Right lung (tissue), 10 donors: ENCODE measurements at places on chromosomes 16 and 17. TPM values are rescaled to one million over a fixed set of nuclear protein-coding genes. Genes with fewer than 3 reads are reported as not detected.

- no peak for DNase-seq
Measured at GRCh38 chr17:62718429-62718828, 89.7 kb downstream of the MARCHF10 start.

GRCh38 chr17:2814481-2815341, 18.5 kb downstream of the RAP1GAP2 start:
- DNase-seq = no peak

DNA sequence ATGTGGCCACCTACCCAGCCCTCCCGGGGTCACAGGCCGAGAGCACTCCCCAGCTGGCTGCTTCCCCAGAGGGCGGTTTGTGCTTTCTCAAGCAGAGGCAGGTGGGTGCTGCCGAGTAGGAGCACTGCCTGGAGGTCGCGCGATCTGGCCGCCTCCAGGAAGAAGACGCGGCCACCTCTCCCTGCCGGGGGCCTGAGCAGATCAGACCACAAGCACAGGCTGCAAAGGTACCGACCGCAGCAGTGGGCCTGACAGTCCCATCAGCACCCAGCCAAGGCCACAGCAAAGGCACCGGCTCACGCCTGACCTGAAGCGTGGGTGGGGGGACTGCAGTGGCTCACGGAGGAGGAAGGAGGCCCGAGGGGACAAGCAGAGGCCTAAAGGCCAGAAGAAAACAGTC, 15.2 kb upstream of the IGFALS start:
- DNase-seq = no peak

DNA sequence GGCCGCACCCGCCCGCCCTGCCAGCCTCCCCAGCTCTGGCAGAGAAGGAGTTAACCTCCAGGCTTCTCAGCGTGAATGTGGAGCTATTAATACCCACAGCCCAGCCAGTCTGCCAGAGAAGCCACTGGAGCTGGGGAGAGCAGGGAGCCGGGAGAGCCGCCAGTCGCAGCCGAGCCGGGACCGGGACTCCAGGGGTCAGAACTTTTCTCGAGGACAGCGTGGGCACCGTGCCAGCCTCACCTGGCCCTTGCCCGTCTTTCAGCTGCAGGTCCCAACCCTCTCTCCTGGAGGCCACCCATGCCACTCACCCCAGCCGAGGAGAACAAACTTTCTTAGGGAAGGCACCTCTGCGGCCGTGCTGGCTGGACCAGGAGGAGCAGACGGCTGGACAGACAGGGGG, 33.8 kb upstream of the SBK1 start:
- peak; percentile 8 for DNase-seq

KCNJ12 gene
- 4.2 TPM for polyA plus RNA-seq

- DNase-seq = no peak
Measured at GRCh38 chr17:47989700-47990099, 18.8 kb downstream of the CDK5RAP3 start.

- DNase-seq = no peak
Measured at GRCh38 chr16:66134875-66135274, 231.6 kb upstream of the CDH5 start.

- DNase-seq = no peak
Measured at GRCh38 chr17:77137111-77137510, 3.7 kb upstream of the SEC14L1 start.

CCL16 gene
- polyA plus RNA-seq = 1.0 TPM

PYDC1 gene
- polyA plus RNA-seq = not detected

GRCh38 chr17:10799407-10799806, 4.5 kb downstream of the TMEM238L start:
- DNase-seq = no peak

GRCh38 chr17:63933598-63933997, 1.5 kb upstream of the CD79B start:
- DNase-seq = no peak

CBX1 gene
- polyA plus RNA-seq = 168 TPM

CBX8 gene
- 12.4 TPM for polyA plus RNA-seq

DNA sequence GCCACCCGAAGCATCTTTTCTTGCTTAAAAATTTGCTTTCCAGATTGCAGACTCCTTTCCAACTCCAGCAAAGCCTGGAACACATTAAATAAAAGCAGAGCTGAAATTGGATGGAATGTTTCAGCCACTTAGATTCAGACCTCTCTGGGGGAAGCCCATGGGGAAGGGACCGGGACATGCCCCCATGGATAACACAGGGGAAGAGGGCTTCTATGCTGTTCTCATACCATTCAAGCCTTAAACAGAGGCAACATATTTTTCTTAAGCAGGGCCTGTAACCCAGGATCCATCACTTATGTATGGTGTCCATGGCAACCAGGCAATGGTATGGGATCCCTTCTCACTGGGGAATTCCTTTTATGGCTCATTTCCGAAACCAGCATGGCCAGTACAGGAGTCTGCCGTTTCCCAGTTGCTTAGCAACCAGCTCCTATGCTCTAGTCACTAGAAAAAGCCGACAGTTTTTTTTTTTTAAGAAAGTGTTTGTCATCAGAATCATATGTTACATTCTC, 62.0 kb upstream of the MARCHF10 start:
- DNase-seq = no peak

GRCh38 chr16:4113358-4114256, 2.6 kb downstream of the ADCY9 start:
- no peak for DNase-seq

- DNase-seq = no peak
Measured at GRCh38 chr17:73800893-73801292, 156.6 kb upstream of the SDK2 start.

- no peak for DNase-seq
Measured at GRCh38 chr17:71593078-71593477, 527.7 kb upstream of the SOX9 start.

GOSR2 gene
- polyA plus RNA-seq = 47.5 TPM

- no peak for DNase-seq
Measured at GRCh38 chr16:85574672-85575475, 38.2 kb upstream of the GSE1 start.

GRCh38 chr16:89442588-89442987, 47.8 kb downstream of the ANKRD11 start:
- no peak for DNase-seq

DNA sequence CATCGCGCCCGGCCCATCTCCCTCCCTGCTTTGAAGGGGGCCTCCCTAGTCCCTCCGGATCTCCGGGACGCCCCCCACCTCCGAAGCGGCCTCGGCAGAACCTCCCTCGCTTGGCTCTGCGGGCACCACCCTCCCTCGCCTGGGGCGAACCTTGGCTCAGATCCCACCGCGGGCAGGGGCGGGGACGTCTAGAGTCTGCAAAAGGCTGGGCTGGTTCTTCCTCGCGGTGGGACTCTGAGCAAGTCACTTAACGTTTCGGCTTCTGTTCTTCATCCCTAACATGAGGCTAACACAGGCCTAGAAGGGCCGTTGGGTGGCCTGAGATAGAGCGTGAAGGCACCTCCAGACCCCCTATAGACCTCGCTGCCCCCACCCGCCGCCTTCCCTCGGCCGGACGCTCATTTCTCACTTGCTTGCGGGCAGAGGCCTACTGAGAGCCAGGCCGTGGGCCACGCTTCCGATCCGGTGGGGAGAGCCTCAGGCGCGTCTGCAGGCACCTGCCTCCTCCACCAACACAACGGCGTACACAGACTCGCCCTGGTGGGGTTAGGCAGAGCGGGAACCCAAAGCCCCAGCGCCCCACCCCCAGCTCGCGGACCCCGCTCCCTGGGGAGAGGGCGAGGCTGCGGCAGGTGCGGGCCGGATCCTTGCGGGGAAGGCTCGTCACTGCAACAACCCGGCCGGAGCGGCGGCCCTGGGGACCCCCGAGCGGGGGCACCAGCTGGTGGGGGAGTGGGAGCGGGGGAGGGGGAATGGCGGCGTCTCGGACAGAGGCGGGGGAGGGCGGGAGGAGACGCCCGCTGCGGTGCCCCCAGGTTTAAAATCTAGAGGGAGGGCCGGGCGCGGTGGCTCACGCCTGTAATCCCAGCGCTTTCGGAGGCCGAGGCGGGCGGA, 5.4 kb downstream of the MYO1C start:
- peak; percentile 61 for DNase-seq

C17orf107 gene
- 0.52 TPM for polyA plus RNA-seq

CBLN1 gene
- polyA plus RNA-seq = 0.22 TPM

DNA sequence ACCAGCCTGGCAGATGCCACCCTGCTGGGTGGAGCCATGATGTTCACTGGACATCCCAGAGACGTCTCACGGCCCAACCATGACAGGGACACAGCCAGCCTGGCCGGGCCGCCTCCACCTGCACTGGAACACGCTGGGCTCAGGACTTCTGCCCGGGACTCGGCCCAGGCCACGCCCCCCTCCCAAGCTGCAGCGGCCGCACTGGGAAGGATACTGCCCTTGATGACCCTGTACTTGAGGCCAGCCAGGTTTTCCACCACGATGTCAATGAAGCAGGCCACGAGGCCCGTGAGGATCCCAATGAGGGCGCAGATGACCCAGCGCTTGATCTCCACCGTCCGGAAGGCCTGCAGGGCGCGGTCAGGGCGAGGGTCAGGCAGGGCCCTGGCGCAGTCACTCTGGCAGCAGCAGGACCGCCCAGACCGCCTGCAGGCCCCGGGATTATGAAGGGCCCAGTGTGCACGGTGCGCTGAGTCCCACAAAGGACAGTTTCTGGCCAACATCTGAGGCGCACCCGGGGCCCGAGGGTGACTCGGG, 14.2 kb downstream of the CLCN7 start:
- no peak for DNase-seq

GRCh38 chr16:57699899-57700298, 5.3 kb downstream of the DRC7 start:
- DNase-seq = no peak

KRTAP16-1 gene
- polyA plus RNA-seq = not detected

- DNase-seq = no peak
Measured at GRCh38 chr17:28325211-28325610, 6.2 kb downstream of the TMEM97 start.

ADAD2 gene
- polyA plus RNA-seq = not detected

GRCh38 chr16:24820522-24820921, 25.2 kb upstream of the SLC5A11 start:
- DNase-seq = no peak
